ENCODE measurements at places on chromosomes 12 and 14.
A peak's percentile ranks its signal among the peaks of the same experiment; 100 is the strongest.

DNA sequence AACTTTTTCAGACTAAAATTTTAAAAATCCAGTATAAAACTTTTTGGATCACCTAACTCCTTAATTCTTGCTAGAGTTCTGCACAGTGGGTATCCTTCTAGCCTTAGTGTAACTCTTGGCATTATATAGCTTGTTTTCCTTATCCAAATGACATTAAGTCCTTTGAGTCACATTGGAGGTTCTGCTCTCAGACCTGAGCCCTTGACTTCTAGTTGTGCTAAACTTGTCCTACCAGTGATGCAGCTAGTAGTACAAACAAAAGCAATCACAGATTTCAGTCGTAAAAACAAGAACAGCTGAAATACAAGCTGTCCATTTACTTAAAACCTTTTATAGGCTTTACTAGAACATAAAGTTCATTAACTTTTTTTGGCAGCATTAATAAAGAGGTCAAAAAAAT, 10.5 kb downstream of the ZBTB1 start:
- no peak for DNase-seq

GRCh38 chr12:2641207-2641606, 153.6 kb upstream of the FKBP4 start:
- DNase-seq: peak; percentile 40

- DNase-seq: no peak
These were observed 22.1 kb downstream of the DMAC2L start for GRCh38 chr14:50334211-50334610.

GRCh38 chr14:103450416-103450815, 65.2 kb downstream of the MARK3 start:
- peak; percentile 9 for DNase-seq

GRCh38 chr14:84688297-84689025, 841.5 kb upstream of the FLRT2 start:
- no peak for DNase-seq

DNA sequence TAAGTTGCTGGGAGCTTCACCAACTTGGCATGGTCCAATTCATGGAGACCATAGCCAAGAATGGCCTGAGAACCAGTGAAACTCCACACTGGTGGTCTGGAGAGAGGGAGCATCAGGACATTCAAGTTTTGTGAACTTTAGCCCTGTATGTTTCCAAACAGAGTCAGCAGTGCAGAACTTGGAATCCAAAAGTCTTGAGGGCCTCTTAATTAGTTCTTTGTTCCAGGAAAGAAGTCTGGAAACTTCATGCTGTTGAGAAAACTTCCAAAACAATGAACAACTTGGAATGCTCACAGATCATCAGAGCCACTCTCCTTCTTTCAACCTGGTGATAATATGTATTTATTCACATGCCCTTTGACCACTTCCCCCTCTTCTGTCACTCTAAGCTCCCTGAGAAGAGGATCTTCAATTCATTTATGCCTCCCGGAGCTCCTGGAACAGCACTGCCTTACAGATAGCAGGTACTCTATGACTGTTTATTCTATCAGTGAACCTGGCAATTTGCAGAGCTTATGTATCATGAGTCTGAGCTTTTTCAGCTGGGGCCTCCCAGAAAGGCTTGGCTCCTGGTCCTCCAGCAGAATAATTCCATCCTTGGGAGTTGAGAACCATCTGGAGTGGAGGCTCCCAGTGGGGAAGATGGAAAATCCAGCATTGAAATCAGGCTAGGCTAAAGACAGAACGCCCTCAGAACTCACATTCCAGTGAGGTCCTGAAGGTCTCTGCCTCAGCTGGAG, 191.4 kb downstream of the KTN1 start:
- DNase-seq: no peak

All from fibroblast of skin of back (primary cell).